GF-D8 (cell line): ENCODE measurements at places on chromosomes 2 and 18.

GRCh38 chr2:217248312-217248935 lies 388.6 kb upstream of the TNP1 start:
- DNase-seq: no peak

DNA sequence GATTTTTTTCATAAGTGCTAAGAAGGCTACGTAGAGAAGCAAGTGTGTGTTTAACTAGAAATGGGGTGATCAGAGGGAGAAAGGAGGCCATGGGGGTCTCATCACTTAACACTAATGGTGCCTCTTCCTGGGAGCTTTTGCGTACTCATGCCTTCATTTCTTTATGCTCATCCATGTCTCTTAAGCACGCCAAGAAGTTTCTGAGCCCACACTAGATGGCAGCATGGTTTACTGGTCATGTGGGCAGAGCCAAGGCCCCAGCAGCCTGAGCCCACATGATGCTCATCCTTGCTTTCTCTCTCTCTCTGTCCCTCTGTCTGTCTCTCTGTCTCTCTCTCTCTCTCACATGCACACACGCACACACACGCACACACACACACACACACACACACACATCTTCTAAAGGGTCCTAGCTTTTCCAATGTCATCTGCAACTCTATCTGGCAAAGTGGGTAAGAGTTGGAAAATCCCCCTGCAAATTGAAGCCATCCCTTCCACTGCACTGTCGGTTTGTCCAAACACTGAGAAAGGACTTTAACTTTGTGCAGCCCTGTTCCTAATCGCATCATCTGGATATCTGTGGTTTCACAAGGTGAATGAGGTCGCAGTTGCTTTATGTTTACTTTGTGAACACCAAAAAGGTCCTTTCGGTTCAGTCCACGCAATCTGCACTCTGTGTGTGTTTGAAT lies 137.1 kb upstream of the CCDC68 start:
- no peak for DNase-seq

- no peak for DNase-seq
Observed at GRCh38 chr2:160440888-160441287, 52.7 kb downstream of the RBMS1 start.

- no peak for DNase-seq
Observed at GRCh38 chr2:69012310-69013141, 453 bp upstream of the ANTXR1 start.

- no peak for DNase-seq
Observed at GRCh38 chr2:5700551-5700950, 8.4 kb downstream of the SOX11 start.

DNA sequence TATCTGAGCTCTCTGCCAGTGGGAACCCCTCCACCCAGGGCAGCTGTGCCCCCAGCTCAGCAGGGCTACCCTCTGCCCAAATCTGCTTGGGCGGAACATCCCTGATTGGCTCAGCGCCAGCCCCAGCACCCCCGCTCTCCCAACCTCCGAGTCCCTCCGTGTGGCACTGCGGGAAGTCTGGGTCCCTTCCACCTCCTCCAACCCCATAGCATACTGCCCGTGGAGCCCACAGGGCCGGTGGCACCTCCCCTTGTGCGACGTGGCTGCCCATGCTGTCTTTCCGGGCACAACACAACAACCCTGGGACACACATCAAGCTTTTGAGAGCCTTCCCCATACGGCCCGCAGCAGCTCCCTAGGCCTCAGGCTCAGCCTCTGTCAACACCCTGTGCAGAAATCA lies 55.8 kb upstream of the NCK2 start:
- DNase-seq: no peak

GRCh38 chr2:620471-621302 lies 56.5 kb downstream of the TMEM18 start:
- DNase-seq: no peak

DNA sequence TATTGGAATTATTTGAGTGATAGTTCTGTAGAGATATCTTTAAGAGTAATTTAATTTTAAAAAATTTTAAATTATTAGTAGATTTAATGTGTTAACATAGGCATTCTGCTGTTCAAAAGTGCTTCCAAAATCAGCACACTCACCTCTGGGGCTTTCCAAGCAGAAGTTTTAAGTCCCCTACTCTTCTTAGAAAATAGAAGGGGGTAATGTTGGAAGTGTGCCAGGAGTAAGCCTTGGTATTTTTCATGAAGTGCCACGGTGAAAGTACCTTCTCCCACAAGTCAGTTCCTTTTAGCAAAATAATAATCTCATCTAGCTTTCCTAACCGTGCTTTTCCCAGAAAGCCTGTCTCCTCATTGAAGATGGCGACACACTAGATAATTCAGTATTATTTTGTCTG lies 3.9 kb upstream of the TNFRSF11A start:
- no peak for DNase-seq

DNA sequence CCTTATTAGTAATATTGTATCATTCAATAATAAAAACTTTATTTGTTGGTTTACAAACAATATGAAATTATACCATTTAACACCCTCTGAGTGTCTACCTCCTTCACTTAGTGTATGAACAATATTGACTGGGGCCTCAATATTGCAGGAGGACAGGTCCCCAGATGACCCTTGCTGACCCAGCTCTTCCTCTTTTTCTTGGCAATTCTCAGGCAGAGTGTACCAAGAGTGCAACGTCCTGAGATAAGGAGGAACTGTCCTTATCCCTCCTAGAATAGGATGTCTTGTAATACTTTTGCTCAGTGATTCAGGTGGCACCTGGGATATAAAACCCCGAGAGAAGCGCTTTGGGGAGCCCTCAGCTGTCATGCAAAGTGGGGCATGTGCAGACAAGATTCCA lies 76.8 kb downstream of the PLA2R1 start:
- no peak for DNase-seq

- no peak for DNase-seq
Observed at GRCh38 chr2:11742702-11743357, 3.6 kb upstream of the LPIN1 start.

GRCh38 chr2:196316050-196316430 lies 144.7 kb upstream of the STK17B start:
- no peak for DNase-seq

GRCh38 chr2:217672472-217672871 lies 330.3 kb downstream of the TNS1 start:
- no peak for DNase-seq

DNA sequence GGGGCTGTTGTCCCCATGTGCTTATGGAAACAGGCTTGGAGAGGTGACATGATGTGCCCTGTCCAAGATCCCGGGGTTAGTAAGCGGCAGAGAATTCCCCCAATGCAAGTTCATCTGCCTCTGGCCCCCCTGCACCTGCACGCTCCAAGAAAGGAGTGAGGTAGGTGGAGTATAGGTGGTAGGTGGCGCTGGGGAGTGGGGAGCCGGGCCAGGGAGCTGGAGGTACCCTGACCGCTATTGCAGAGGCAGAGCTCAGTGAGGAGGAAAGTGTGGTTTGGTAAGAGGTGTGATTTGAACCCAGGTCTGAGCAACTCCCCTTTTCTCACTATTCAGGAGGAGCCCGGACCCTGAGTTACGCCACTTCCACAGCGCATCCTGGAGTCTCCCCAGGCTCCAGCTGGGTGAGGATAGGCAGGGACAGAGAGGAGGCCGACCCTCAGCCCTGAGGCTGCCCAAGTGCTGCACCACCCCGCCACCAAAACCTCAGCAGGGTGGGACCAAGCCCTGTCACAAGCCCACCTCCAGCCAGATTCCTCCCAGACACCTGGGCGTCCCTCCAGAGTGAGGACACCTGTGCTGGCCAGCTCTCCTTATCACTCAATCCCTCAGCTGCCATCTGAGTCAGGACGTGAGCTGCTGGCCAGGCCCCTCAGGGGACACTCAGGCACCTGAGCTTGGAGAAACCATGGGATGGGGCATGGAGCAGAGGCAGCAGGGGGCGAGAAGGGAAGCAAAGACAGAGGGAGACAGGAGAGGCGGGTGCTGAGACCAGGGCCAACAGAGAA lies 5.6 kb downstream of the HAAO start:
- no peak for DNase-seq

DNA sequence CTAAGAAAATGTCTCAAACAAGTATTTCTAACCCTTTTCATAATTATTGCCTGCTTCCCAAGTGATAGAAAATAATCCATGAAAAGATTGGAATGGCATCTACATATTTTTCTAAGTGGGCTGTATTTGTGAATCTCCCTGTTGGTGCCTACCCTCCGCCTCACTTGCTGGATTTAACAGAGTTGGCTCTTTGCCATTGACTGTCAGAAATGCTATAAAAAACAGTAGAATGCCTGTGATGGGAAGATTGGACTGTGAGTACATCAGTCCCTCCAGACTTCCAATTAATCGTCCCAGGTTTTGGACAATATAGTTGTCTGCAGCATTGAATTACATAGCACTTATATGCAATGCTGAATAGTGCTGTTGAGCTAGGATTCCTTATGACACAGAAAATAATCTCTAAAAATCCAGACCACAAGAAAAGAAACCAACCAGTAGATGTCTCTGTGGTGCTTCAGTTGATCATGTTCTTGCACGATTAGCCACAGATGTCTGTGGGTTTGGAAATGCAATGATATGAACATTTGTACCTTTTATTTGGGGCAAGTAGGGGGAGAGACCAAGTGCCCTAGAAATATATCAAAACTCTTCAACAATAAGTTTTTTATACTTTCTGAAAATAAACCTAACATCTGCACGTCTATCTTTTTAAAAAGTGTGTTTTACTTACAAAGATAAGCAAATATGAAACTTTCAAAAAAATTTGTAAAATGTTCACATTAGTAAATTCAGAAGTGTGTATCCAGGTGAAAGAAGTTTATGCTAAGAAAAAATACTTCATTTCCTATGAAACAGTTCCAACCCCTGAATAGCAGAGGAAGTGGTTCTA lies 88.5 kb downstream of the DYNAP start:
- peak; percentile 55 for DNase-seq
